Left ventricle myocardium inferior (tissue), 1 donor: ENCODE measurements at places on chromosomes 2 and 18. TPM values are rescaled to one million over a fixed set of nuclear protein-coding genes. Genes with fewer than 3 reads are reported as not detected.

DNA sequence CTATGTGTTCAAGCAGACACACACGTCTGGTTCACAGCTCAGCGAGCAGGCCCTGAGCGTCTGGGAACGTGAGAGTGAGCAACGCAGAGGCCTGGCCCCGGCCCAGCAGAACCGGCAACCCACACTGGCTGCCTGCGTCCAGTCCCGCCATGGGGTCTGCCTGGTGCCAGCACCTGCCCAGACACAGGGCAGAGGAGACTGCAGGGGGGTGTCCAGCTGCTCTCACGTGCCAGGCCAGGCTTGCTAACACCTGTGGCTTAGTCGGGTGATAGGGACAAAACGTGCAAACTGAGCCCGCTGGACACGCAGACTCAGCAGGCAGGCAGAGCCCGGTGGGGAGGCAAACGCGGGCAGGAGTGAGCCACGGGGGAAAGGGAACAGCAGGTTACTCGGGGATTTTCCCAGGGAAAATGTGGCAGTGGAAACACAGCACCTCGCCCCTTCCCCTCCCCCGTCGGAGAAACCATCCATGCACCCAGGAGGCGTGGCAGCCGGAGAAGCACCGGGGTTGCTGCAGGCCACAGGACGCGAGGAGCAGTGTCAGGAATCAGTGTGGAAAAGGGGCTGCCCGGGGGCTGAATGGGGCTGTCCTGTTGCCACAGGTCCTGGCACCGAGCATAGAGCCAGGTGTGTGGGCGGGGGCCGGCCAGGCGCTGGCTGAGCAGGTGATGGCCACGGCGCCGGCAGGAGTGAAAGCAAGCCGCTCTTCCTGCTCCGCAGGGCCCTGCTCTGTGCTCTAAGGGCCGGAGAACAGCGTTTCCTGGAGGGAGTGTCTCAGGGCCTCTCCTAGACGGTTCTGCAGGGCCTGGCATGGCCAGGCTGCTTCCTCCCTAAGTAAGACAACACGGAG lies 154.7 kb downstream of the HDAC4 start:
- DNase-seq, result no peak

- no peak for DNase-seq
Observed at GRCh38 chr2:26907416-26907815, 59.5 kb downstream of the DPYSL5 start.

- DNase-seq, result no peak
Observed at GRCh38 chr2:164719996-164720941, 99.0 kb upstream of the GRB14 start.

GRCh38 chr2:74059137-74059775 lies 74.5 kb downstream of the TET3 start:
- no peak for DNase-seq

Gene CDCA7
- total RNA-seq, result 0.96 TPM

- DNase-seq, result no peak
Observed at GRCh38 chr2:120244656-120245519, 7.8 kb upstream of the RALB start.
